ENCODE measurements at places on chromosomes 5 and 9. TPM values are rescaled to one million over a fixed set of nuclear protein-coding genes. Genes with fewer than 3 reads are reported as not detected.

GRCh38 chr5:9722601-9723180, 92.5 kb upstream of the TAS2R1 start:
- H3K27ac ChIP-seq = no peak overlapping the region
- no peaks in the 10 kb centered on the region for H3K27me3 ChIP-seq
- no peaks in the 10 kb centered on the region for H3K36me3 ChIP-seq
- H3K4me3 ChIP-seq = no peak overlapping the region

GRCh38 chr5:125481506-125482465, 735.3 kb upstream of the ZNF608 start:
- H3K27me3 ChIP-seq = no peaks in the 10 kb centered on the region
- no peak overlapping the region for H3K4me3 ChIP-seq
- no peaks in the 10 kb centered on the region for H3K4me1 ChIP-seq
- no peak for DNase-seq
- no peaks in the 10 kb centered on the region for H3K36me3 ChIP-seq
- H3K27ac ChIP-seq = no peak overlapping the region

- no peaks in the 10 kb centered on the region for H3K36me3 ChIP-seq
- DNase-seq = no peak
- H3K4me1 ChIP-seq = no peaks in the 10 kb centered on the region
- H3K27me3 ChIP-seq = no peaks in the 10 kb centered on the region
- no peak overlapping the region for H3K4me3 ChIP-seq
- no peak overlapping the region for H3K27ac ChIP-seq
Measured at GRCh38 chr5:104955479-104955878, 1392.9 kb upstream of the NUDT12 start.

The NUTM2F gene
- total RNA-seq = not detected

The GRIN3A gene
- not detected for total RNA-seq

Data from activated CD4-positive, alpha-beta T cell treated with anti-CD3 and anti-CD28 coated beads for 36 hours (primary cell).